ENCODE measurements at places on chromosomes 12 and 14.

DNA sequence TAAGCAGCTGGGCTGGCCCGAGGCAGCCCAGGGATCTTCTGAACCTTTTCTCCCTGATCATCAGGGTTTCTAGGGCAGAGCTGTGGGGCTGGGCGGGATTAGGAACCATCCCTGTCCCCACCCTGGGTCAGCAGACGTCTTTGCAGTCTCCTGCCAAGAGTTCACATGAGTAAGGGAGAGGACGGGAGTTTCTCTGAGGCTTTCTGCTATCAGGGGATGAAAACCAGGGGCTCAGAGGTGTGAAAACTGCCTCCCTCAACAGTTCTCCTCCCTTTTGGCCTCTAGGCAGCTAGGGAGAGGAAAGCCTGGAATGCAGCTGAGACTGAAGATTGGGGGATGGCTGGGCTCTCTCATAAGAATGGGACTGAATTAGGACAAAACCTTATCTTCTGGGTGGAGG, 7.9 kb downstream of the ZNF385A start:
- DNase-seq, result no peak

DNA sequence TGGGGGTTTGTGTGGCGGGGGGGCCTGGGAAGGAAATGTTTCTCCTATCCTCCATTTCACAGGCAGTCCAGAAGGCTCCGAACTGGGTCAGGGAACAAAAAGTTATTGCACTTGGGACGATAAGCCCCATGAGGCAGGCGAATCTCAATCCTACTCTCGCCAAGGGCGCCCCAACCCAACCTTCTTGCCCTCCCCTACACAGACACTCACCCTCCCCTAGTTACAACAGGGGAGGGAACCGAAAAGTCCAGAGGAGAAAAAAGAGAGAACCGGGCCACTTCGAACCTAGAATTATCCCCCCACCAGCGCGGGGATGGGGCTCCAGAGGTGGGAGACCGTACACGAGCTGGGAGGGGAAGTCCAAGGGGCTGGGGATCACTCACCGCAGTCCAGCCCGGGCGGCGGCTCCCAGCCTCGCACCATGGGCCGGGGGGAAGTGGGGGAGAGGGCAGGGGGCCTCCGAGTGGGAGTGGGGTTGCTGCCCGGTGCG, 357 bp downstream of the HOMEZ start:
- DNase-seq, result no peak

DNA sequence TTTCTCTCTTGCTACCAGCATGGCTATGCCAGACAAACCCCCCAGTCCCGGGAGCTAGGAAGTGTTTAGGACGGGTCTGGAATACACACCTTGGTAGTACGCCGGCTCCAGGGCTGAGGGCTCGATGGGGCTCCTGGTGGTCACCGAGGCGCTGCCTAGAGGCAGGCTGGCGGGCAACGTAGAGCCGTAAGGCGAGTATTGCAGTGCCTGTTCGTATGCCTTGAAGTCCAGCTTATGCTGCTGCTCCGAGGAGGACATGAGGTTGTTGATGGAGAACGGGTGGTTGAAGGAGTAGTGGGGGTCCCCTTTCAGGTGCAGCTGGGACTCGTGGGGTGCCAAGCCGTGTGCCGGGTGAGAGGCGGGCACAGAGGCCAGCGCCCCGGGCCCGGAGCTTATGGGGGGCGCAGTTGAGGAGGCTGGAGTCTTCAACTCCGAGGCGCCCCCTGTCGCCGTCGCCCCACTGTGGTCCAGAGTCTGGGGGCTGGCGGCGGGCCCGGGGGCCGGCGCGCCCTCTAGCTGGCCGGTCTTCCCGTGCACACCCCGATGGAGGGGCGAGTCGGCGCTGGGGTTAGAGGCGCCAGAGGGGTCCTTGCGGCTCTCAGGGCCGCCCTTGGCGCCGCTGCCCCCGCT, 3.6 kb downstream of the FOXA1 start:
- DNase-seq, result no peak

- DNase-seq, result no peak
Observed at GRCh38 chr14:93941293-93941910, 14.3 kb downstream of the FAM181A start.

GRCh38 chr12:114013575-114014345, 47.6 kb upstream of the RBM19 start:
- no peak for DNase-seq

GRCh38 chr12:19978193-19978592, 390.1 kb upstream of the PDE3A start:
- no peak for DNase-seq

- DNase-seq, result no peak
Observed at GRCh38 chr12:94509317-94509716, 49.6 kb upstream of the CEP83 start.

- DNase-seq, result no peak
Observed at GRCh38 chr14:71309756-71310155, 402.5 kb downstream of the PCNX1 start.

- DNase-seq, result no peak
Observed at GRCh38 chr12:14315501-14315900, 50.0 kb upstream of the ATF7IP start.

GRCh38 chr12:84072961-84073360, 839.6 kb downstream of the SLC6A15 start:
- DNase-seq, result no peak

GRCh38 chr14:20751963-20752562, 6.4 kb downstream of the EDDM3A start:
- DNase-seq, result no peak

GRCh38 chr12:14394317-14395073, 29.0 kb downstream of the ATF7IP start:
- no peak for DNase-seq

GRCh38 chr14:70920608-70921007, 13.3 kb downstream of the PCNX1 start:
- DNase-seq, result no peak

DNA sequence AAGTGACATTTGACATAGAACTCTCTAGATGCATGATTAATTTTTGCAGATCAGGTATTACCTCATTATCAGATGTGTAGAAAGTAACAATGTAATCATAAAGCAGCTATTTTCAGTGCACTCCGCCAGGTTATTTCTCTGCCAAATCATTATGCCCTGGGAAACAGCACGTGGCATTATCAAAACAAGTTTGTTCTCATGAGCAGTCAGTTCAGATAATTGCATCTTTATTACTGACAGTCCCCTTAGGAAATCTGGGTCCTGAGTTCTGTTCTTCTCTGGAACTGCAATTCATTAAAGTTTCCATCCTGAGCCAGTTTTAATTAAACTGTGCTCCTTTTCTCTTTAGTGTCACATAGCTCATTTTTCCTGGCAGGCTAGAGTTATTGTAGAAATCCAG, 94.7 kb upstream of the KRR1 start:
- DNase-seq, result no peak

GRCh38 chr12:14612898-14613445, 45.3 kb upstream of the PLBD1 start:
- no peak for DNase-seq

DNA sequence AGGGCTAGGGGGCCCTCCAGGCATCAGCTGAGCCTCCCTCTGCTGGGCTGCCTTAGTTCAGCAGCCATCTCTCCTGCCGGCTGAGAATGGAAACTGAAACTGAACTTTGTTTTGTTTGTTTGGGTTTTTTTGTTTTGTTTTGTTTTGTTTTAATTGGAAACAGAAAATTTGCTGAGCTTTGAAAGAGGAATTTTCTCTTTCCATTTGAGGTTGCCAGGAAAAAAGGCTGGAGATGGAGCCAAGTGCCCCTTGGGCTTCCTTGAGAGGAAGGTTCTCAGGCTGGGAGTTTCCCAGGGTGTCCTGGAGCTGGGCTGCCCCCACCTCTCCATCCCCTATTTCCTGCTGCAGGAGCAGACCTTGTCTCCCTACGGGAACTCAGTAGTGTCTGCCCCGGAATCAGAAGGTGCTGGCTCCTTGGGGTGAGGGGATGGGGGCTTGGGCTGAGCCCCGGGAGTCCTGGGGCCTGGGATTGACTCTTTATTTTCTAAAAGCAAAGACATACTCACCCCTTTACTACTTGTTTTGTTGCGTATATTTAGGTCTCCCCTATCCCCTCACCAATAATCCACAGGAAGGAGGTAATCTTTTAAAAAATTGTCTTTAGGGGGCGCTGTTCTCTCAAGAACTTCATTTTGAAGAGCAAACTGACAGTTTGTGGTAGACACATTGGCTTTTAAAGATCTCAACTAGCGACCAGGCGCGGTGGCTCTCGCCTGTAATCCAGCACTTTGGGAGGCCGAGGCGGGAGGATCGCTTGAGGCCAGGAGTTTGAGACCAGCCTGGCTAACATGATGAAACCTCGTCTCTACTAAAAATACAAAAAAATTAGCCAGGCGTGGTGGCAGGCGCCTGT, 21.3 kb upstream of the OASL start:
- DNase-seq, result no peak

- no peak for DNase-seq
Observed at GRCh38 chr14:22537436-22538310, 51.4 kb downstream of the DAD1 start.

DNA sequence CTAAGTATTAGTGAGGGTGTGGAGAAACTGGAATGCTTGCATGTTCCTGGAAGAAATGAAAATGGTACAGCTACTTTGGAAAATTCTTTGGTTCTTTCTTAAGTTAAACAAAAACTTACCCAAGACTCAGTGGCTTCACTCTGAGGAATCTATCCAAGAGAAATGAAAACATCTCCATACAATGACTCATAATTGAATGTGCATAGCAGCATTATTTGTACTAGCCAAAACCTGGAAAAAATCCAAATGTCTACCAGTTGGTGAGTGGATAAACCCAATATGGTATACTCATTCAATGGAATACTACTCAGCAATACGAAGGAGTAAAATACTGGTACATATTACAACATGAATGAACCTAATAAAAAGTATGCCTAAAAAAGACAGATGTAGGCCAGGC, 18.0 kb upstream of the CRACR2A start:
- no peak for DNase-seq

DNA sequence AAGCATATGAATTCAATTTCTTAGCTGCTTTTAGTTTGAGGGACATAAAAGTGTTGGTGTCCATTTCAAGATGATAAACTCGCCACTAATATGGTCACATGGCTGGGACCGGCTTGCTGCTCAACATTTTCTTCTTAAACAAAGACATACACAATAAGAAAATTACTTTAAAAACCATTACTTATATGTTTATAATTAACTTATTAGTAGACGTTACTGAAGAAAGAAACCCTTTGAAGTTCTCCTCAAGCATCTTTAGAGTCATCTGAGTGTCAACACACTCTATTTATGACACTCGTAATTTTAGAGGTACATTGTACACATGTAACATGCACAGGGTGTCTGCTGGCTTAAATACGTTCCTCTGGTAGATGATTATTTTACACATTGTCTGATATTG, 74.7 kb downstream of the BMP4 start:
- DNase-seq, result no peak

GRCh38 chr12:113162102-113163029, 12.8 kb downstream of the CFAP73 start:
- no peak for DNase-seq

GRCh38 chr14:38481952-38482678, 226.2 kb upstream of the CLEC14A start:
- DNase-seq, result no peak

DNA sequence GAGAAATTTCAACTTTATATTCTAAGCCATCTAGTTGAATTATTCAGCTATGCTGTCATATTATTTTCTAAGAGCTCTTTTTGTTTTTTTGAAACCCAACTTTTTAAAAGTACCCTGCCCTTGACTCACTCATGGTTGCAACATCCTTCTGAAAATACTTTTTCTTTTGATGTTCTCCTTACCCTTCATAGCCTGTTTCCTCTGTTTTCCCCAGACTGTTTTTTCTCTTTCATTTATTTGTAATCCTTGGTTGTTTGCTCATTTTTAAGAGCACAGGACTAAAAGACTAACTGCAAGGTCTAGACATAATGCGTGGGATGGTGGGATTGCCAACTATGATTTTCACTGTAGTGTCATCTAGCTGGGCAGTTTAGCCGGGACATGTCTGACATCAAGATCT, 21.2 kb upstream of the CDKL1 start:
- no peak for DNase-seq

DNA sequence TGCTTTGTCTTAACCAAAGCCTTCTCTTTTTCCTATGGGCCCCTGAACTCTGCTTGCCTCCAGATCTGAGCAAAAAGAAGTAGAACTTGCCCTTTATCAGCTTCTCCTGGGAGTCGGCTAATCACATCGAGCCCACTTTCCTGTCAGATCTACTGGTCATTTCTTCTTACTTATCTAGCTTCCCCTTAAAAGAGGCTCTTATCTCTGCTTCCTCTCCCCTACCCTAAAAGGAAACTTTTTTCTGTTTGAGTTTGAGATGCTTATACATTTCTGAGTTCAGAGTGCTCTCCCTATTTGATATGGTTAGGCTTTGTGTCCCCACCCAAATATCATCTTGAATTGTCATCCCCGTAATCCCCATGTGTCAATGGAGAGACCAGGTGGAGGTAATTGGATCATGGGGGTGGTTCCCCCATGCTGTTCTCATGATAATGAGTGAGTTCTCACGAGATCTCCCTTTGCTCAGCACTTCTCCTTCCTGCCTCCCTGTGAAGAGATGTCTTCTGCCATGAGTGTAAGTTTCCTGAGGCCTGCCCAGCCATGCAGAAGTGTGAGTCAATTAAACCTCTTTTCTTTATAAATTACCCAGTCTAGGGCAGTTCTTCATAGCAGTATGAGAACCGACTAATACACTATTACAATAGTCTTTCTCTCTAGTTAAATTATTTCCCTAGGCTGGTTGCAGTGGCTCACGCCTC, 114.7 kb upstream of the AMN1 start:
- no peak for DNase-seq

- no peak for DNase-seq
Observed at GRCh38 chr14:74571901-74572725, 39.9 kb downstream of the LTBP2 start.

GRCh38 chr12:89566615-89567014, 40.8 kb upstream of the POC1B start:
- no peak for DNase-seq

GRCh38 chr14:25394356-25394755, 344.4 kb upstream of the STXBP6 start:
- DNase-seq, result no peak

DNA sequence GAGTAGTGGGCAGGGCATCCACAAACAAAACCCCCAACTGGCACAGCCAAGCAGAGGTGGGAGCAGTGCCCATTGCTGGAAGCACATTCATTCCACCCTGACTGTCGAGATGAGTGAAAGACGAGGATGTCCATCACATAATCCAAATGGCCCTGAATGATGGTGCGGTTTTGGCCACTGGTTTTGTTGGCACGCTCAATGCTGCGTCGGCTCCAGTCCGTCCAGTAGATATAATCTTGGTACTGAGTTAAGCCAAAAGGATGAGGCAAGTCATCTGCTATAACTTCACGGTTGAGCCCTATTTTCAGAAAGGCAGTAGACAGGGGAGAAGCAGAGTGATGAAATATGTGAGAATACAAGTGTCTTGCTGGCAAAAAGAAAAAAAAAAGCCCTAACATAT, 88.1 kb downstream of the BCL2L14 start:
- DNase-seq, result no peak
